Osteocyte (in vitro differentiated cells): ENCODE measurements at places on chromosomes 5 and 9. TPM values are rescaled to one million over a fixed set of nuclear protein-coding genes. Genes with fewer than 3 reads are reported as not detected.

The SPATA31A3 gene
- total RNA-seq: not detected in 2 replicates

The RLN1 gene
- not detected in 2 replicates for total RNA-seq

GRCh38 chr5:151496041-151496484, 48.7 kb downstream of the SLC36A1 start:
- H3K27ac ChIP-seq: no peak overlapping the region
- H3K27me3 ChIP-seq: no peaks in the 10 kb centered on the region
- H3K4me3 ChIP-seq: no peak overlapping the region
- no peak for DNase-seq
- peaks cover 29% of the 10 kb centered on the region for H3K4me1 ChIP-seq
- H3K36me3 ChIP-seq: peaks cover 18% of the 10 kb centered on the region

DNA sequence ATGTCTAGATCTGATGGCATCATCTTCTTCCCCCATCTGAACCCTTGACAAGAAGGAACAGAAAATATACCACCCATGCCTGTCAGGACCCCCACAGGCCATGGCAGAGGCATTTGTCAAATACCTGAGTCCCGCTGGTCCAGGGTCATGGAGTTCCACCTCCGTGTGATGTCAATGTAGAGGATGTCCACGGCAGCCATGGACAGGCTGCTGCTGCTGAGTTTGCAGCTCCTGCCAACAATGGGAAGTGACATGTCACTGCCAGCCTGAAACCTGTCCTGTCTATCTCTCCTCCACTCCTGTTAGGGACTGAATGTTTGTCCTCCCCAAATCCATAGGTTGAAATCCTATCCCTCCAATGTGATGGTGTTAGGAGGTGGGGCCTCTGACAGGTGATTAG, 208.8 kb downstream of the DAB2IP start:
- DNase-seq: peak; percentile 36
- H3K36me3 ChIP-seq: no peaks in the 10 kb centered on the region
- no peaks in the 10 kb centered on the region for H3K27me3 ChIP-seq
- H3K27ac ChIP-seq: no peak overlapping the region
- H3K4me3 ChIP-seq: no peak overlapping the region
- peaks cover 30% of the 10 kb centered on the region for H3K4me1 ChIP-seq

DNA sequence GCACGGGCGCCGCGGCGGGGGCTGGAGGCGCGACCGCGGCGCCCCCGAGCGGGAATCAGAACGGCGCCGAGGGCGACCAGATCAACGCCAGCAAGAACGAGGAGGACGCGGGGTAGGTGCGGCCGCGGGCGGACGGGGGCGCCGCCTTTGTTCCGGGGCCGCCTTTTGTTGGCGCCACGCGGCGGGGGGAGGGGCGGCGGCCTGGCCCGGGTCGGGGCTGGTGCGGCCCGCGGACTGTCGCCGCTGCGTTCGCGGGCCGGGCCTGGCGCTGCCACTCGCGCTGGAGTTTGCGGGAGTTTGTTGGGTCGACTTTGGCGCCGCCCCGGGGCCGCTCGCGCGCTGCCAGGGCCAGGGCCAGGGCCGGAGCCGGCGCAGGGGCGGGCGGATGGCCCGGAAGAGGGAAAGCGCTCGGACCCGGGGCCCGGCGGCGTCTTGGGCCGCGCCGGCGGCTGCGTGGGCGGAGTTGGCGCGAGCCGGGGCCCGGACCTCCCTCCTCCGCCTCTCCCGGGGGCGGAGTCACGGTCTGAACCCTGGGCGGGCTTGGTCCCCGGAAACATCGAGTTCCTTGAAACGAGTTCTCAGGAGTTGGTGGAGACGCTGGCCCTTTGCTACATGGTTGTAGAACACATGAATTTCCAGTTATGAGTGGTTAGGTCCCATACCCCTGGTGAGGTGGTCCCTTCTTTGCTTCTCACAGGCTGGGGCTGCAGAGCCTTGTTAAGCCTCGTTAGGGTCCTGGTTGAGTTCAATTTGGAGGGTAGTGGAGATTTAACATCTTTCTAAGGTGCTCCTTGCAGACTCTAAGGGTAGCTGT, 809 bp downstream of the HNRNPAB start:
- DNase-seq: peak; percentile 88
- H3K36me3 ChIP-seq: peaks cover 36% of the 10 kb centered on the region
- peaks cover 35% of the 10 kb centered on the region for H3K4me1 ChIP-seq
- H3K27me3 ChIP-seq: no peaks in the 10 kb centered on the region
- peak overlapping the region; percentile 58 for H3K27ac ChIP-seq

The FAM221B gene
- not detected in 2 replicates for total RNA-seq

DNA sequence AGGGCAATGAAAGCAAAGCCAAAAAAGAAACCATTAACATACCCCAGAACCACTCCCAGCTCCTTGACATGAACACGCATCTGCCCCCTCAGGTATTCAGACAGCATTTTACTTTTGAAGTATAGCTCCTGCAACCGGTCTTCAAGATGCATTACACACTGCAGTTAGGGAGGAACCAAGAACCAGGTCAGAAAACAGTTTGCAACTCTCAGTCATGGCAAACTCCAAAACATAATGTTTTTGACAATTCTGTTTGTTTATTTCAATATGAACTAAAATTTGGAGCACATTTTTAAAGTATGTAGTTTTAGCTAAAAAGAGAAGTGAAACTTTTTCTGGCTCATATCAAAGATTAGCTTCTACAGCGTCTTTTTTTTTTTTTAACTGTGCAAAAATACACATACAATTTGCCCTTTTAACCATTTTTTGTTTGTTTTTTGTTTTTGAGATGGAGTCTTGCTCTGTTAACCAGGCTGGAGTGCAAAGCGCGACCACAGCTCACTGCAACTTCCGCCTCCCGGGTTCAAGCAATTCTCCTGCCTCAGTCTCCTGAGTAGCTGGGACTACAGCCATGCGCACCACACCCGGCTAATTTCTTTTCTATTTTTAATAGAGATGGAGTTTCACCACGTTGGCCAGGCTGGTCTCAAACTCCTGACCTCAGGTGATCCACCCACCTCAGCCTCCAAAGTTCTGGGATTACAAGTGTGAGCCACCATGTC, 12.2 kb upstream of the RAPGEF6 start:
- no peaks in the 10 kb centered on the region for H3K4me1 ChIP-seq
- H3K4me3 ChIP-seq: no peak overlapping the region
- no peak for DNase-seq
- H3K27me3 ChIP-seq: no peaks in the 10 kb centered on the region
- H3K36me3 ChIP-seq: peaks cover 59% of the 10 kb centered on the region
- H3K27ac ChIP-seq: no peak overlapping the region

DNA sequence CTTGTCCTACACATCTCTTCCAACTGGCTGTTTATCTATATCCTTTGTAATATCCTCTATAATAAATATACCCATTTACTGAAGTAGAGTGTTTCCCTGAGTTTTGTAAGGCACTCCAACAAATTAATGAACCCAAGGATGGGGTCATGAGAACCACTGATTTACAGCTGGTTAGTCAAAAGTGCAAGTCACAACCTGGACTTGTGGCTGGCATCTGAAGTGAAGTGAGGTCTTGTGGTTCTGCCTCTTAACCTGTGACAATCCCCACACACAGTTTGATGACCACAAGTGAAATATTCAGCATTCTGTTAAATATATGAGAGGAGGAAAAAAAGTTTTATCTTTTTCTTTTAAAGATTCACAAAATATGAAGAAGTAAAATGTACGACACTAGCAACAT, 126.1 kb downstream of the NR2F1-AS1 start:
- no peak overlapping the region for H3K4me3 ChIP-seq
- no peaks in the 10 kb centered on the region for H3K27me3 ChIP-seq
- peaks cover 29% of the 10 kb centered on the region for H3K36me3 ChIP-seq
- no peak for DNase-seq
- H3K4me1 ChIP-seq: peaks cover 14% of the 10 kb centered on the region
- no peak overlapping the region for H3K27ac ChIP-seq

DNA sequence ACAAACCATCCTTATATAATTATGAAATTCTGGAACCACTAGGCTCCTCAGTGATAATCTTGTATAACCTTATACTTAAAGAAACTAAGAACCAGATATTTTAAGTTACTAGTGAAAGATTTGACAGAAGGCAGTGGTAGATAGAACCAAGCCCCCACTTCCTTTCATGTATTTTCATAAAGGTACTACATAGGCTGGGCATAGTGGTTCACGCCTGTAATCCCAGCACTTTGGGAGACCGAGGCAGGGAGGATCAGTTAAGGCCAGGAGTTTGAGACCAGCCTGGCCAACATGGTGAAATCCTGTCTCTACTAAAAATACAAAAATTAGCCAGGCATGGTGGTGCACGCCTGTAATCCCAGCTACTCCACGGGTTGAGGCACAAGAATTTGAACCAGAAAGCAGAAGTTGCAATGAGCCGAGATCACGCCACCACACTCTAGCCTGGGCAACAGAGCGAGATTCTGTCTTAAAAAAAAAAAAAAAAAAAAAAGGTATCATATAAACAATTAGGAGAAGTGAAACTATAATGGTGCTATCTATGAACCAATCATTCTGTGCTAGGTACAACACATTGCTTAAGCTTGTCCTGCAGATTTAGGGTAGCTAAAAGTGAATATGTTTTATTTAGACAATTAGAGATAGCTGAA, 27.9 kb upstream of the DTWD2 start:
- no peaks in the 10 kb centered on the region for H3K27me3 ChIP-seq
- peaks cover 3% of the 10 kb centered on the region for H3K4me1 ChIP-seq
- H3K27ac ChIP-seq: no peak overlapping the region

The SLC25A2 gene
- total RNA-seq: 0.50 and 0.81 TPM in 2 replicates

DNA sequence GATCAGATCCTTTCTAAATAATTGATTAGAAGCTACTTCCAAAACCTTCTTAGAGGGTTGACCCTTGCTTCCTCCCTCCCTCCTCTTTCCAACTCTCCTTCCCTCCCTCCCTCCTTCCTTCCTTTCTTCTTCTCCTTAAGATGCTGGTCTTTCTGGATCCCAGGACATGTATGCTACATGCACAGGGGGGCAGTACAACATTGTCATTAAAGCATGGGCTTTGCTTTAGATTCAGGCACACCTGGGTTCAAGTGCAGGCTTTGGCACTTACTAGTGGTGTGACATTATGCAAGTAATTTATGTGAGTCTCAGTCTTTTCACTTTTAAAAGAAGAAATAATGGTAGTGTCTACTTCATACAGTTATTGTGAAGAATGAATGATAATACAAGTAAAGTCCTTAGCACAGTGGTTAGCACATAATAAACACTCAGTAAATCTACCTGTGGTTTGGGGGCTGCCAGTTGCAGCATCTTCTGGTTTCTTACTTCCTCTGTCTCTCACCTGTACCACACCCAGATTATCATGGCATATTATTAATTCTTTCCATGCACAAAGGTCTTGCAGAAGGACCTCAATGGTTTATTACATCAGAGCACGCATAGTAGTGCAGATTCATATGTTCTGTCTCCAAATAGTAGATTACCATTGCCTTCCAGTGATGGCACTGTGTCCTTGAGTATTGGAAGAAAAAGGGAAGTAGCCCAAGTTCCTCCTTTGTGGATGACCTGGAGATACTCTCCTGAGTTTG, 154.1 kb downstream of the ARHGAP26 start:
- DNase-seq: no peak
- H3K27ac ChIP-seq: no peak overlapping the region
- H3K4me1 ChIP-seq: peaks cover 7% of the 10 kb centered on the region

The ANXA2R gene
- 5.2 and 5.3 TPM in 2 replicates for total RNA-seq

GRCh38 chr9:14051419-14051818, 262.5 kb downstream of the NFIB start:
- H3K4me3 ChIP-seq: no peak overlapping the region
- no peaks in the 10 kb centered on the region for H3K27me3 ChIP-seq
- no peak overlapping the region for H3K27ac ChIP-seq
- DNase-seq: no peak
- peaks cover 18% of the 10 kb centered on the region for H3K4me1 ChIP-seq
- H3K36me3 ChIP-seq: no peaks in the 10 kb centered on the region

GRCh38 chr5:136028782-136029742, at the start of gene TGFBI:
TGFBI (plus strand) TSS chr5:136028988; CDS start chr5:136029056, 68 bp downstream.
- peak within 1 kb of the TSS; percentile 27 for H3K27ac ChIP-seq
- H3K36me3 ChIP-seq: peaks cover 10% of the 10 kb centered on the region
- no peaks in the 10 kb centered on the region for H3K27me3 ChIP-seq
- peaks cover 75% of the 10 kb centered on the region for H3K4me1 ChIP-seq
- no peak for DNase-seq

The HAVCR2 gene
- total RNA-seq: 0.21 TPM in 1 of 2 replicates, not detected in the other

DNA sequence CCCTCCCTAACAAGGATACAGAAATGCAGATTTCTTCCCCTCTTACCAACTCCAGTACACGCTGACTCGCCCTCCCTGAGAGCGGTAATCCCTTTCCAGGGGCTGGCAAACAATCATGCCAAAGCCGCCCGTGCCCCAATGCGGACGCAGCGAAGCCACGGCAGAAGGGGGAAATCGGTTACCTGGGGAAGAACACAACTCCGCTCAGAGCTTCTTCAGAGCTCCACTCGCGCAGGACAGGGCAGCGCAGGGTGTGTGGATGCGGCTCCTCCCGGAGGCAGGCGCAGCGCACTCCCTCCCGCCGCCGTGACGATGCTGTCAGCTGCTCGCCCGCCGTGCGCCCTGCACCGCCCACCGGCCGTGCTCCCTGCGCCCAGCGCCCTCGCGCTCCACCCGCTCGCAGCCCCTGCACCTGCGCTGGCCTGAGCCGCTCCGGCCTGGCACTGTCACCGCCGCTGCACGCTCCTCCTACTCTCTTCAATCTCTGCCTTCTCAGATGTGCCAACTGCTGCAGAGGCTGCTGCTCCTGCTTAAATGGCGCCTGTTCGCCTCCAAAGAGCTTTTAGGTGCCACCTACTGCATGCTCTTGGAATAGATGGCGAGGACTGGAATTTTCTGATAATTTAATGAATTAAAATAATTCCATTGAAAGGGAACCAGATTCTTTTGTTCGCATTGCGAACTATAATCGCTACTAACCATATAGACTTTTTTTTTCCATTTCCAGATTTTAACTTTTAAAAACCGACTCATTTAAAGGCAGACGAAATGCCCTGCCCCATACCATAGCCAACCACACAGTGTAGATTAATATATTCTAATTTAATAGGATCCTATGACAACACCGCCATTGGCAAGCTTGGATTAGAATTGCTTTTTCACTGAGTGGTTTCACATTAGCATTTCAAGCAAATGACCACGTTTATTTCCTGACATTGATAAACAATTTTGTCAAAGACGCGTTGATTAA, at the start of gene DIRAS2:
Gene DIRAS2, minus strand, starts transcription at position 255 of the 970 bp plus-strand sequence. CDS start 28,997 bp downstream, outside the sequence.
- peak within 1 kb of the TSS; percentile 45 for H3K27ac ChIP-seq
- H3K4me1 ChIP-seq: peaks cover 15% of the 10 kb centered on the region
- H3K27me3 ChIP-seq: peaks cover 62% of the 10 kb centered on the region
- DNase-seq: peak; percentile 86
- peak within 1 kb of the TSS; percentile 75 for H3K4me3 ChIP-seq
- H3K36me3 ChIP-seq: peaks cover 2% of the 10 kb centered on the region
